NCI-H526 (cell line): ENCODE measurements at places on chromosomes 12 and 14.

DNA sequence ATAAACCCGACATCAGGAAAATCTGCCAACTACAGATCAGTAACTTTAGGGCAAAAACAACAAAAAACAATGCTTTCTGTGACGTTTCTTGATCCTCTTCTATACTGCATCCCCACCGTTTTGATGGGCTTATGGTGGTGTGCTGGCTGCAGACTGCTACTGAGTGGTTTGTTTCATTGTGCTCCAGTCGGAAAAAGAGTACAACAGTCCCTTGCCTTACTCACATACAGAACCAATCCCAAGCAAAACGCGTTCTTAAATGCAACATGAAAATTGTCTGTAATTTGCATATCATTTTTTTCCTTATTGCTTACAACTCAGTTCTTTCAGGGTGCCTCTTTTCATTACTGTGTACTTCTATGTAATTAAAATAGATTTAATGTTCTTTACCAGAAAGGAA is 2.3 kb downstream of the ETV6 start:
- DNase-seq = peak; percentile 79

DNA sequence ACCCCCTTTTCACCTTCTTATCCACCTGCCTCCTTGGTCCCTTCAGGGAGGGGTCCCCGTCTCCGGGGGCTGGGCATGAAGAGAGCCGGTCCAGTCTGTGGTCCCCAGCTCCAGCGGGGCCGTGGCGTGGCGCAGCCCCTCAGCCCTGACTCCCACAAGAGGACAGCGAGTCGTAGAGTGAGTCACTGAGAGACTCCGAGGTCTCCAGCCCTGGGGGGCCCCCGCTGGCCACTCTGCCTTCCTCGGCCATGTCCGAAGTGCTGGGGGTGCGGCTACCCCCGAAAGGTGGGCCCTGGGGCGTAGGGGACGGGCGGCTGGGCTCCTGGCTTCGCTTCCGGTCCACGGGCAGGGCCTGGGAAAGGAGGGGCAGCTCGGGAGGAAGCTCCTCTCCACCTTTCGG is 36.5 kb downstream of the NCKAP5L start:
- no peak for DNase-seq

DNA sequence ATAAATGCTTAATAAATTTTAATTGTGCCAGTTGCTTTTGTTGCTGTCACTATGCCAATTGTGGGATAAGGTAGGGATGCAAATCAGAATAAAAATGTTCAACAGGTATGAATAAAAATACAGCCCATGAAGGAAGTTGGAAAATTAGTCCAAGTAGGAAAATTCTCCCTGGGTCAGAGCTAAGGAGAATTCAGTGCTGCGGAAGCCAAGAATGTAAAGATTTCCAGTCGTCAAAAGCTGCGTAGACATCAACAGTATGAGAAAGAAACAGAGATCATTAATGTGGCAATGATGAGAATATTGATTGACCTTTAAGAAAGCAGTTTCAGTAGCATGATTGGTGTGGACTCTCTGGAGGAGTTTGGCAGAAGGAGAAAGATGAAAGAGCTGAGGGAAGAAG is 87.9 kb downstream of the PLEKHA5 start:
- DNase-seq = no peak

DNA sequence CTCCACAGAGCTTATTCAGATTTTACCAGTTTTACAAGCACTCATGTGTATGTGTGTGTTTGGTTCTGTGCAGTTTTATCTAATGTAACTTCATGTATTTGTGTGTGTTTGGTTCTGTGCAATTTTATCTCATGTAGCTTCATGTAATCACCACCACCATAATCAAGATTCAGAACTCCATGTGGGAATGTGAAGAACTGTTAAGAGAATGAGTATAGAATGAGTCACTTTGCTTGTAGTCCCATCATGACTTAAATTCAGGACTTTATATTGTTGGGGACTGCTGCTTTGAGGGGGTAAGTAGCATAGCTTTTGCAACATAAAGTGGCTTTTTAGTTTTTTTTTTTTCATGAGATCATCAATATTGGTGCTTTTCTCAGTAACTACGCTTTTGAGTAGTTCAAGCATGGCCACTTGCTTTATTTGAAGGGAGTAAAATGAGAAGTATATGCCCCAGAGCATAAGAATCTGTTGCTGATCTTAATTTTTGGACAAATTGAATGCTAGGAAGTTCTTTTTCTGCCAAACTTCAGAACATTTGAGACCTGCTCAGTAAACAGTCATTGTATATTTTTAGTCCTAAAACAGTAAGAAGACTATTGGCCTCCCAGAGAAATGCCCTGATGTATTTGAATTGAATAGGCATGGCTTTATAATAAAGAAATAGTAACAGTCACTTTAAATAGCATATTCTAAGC is 28.8 kb downstream of the PROX2 start:
- no peak for DNase-seq

GRCh38 chr14:100285021-100285912 is 21.0 kb downstream of the SLC25A29 start:
- peak; percentile 16 for DNase-seq

DNA sequence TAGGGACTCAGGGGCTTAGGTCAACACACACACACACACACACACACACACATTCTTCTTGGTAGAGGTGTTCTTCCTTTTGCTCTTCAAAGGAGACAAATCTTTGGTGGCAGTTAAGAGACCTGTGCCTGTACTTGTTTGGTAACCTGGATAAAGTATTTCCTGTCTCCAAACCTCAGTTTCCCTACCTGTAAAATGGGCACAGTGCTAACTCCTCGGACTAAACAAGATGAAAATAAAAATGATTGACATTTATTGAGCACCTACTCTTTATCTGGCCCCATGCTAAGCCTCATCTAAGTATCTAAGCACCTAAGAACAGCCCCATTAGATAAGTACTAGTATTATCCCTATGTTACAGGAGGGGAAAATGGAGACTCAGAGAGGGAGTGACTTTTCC is 220.8 kb upstream of the MYL2 start:
- DNase-seq = no peak

DNA sequence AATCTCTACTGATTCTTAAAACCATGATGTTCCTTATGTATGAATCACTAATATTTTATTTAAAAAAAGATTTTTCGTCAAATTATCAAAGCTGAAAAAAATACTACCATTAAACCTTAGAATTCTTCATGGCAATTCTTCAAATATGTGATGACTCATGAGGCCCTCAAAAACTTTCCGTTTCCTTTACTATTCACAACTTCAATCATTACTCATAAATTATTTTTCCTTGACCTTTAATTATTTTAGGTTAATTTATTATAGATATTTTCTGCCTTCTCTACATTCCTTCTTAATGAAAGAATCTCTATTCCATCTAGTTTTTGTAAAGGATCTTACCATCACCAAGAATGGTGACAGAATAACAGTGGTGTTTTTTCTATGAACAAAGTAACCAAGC is 162.1 kb upstream of the SOX5 start:
- DNase-seq = no peak

DNA sequence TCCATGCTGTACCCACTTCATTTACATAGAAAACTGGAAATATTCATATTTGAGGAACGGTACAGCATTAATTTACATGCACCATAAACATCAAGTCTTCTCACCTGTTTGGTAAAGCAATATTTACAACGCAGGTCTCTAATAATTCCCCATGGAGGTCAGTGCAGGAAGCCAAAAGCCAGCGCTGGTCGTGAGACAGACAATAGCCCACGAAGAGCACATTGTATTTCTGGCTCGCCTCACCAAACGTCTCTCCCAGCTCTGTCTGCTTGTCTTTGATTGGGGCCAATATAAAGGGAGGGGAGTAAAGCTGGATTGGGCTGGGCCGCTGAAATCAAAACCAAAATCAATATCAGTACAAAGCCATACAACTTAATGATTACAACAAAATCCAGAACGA is 302.1 kb downstream of the MED13L start:
- DNase-seq = no peak

- DNase-seq = no peak
Observed at GRCh38 chr12:3552726-3553045, 61.7 kb downstream of the PRMT8 start.

DNA sequence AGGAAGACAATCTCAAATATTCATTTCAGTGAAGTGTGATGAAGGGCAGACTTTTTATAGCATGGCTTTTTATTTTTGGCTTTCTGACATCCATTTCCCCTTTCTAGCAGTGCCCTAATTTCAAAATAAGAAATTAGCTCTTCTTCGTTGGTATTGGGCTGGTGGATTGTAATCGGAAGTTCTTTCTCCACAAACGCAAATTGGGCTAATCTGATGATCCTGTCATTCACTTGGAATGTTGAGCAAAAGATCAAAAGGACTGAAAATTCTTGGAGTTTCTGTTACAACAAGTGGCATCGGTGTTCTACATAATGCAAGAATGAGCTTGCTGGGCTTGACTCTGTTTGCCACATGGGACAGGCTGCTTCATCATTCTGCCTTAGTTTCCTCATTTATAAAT is 1182.8 kb downstream of the FLRT2 start:
- DNase-seq = no peak

- DNase-seq = no peak
Observed at GRCh38 chr12:84802161-84802560, 110.4 kb downstream of the SLC6A15 start.
